ENCODE measurements at places on chromosomes 2 and 18. TPM values are rescaled to one million over a fixed set of nuclear protein-coding genes. Genes with fewer than 3 reads are reported as not detected.

DNA sequence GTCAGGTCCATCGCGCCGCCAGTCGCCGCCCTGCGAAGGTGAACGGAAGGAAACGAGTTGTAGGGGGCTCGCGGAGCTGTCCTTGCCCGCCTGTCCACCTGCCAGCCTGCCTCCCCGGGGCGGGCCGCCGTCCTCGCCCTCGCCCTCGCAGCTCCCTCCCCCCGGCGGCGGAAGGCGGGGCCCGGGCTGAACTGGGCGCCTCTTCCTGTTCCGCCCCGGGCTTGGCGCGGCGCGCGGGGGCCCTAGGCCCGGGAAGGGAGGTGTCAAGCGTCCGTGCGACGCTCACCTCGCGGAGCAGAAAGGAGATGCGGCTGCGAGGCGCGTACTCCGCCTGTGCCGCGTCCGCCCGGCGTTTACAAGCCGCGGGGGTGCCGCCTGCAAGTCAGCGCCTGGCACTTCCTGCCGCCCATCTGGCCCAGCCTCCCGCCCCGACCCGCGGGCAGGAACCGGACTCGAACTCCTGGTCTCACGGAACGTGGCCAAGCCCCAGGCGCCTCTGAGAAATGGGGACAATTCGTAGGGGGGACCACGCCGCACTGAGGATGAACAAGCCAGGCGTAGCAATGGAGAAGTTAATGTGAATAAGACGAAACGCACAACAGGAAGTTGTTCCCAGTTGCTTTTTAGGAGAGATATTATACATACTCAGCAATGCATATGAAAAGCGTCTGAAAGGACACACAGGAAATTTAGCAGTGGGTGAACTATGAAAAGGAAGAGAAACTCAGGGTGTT, at the start of gene CNPPD1:
TSS of gene CNPPD1 (minus strand) at position 108 of the 734 bp plus-strand sequence. CDS start at position 11, 97 bp downstream.
- peak; percentile 83 for DNase-seq

DNA sequence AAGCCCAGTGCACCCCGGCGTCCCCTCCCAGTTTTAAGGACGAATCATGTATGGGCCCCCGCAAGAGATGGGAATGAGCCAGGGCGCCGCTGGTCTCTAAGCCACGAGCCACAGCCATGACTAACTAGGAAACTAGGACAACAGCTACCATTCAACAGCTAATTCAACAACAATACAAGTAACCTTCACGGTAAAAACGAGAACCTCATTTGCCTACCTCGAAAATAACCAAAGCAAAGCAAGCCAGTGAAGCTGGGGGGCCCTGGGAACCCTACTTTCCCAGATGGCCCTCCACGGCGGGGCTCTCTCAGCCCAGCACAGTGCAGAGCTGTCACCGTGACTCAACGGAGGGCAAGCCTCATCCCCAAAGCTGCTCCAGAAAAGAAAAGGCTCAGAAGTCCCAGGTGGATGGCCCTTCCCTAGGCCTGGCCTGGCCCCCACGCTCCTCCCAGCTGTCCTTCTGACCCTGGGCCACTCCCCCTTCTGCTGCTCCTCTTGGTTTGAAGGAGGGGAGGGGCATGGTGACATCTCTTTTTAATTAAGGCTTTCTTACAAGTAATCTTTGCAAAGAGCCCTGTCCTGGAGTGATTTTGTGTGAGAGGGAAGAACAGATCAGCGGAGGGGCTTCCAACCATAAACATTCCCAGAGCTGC, 126.3 kb downstream of the HDAC4 start:
- DNase-seq: no peak

DNA sequence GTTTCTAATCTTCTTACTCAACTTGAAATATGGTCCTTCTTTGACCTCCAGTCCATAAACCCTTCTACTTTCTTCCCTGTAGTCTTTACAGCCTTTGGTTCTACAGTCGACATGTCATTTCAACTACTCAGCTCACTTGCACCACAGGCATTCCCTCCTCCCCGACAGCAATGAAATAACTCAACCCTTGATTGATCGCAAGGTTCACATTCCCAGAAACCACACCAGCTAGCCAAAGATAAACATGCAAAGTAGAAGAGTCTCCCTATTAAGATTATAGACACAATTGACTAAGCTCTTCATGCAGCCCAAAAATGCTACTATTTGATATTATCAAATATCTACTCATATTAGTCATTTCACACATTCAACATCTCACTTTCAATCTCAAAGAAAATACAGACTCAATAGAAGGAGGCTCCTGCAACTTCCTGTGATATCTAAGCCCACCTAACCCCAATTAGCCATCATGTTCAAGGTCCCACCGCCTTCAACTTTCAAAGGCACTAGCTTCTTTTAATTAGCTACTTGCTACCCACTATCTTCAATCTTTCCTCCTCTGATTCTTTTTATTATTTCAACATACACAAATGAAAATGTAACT, 50.8 kb downstream of the RTTN start:
- DNase-seq: no peak

GRCh38 chr2:180385601-180386201, 378.6 kb upstream of the CWC22 start:
- peak; percentile 48 for DNase-seq

Gene MDH1B
- total RNA-seq: not detected

- no peak for DNase-seq
Observed at GRCh38 chr2:79971807-79972206, 332.7 kb downstream of the LRRTM1 start.

Gene NOL4
- not detected for total RNA-seq

Gene CFAP53
- 0.18 TPM for total RNA-seq

GRCh38 chr2:159797543-159798375, at the start of gene CD302:
TSS of gene CD302 (minus strand) at chr2:159798208. CDS start at chr2:159798198, 10 bp downstream.
- DNase-seq: peak; percentile 75

Gene RETSAT
- total RNA-seq: 59.1 TPM

DNA sequence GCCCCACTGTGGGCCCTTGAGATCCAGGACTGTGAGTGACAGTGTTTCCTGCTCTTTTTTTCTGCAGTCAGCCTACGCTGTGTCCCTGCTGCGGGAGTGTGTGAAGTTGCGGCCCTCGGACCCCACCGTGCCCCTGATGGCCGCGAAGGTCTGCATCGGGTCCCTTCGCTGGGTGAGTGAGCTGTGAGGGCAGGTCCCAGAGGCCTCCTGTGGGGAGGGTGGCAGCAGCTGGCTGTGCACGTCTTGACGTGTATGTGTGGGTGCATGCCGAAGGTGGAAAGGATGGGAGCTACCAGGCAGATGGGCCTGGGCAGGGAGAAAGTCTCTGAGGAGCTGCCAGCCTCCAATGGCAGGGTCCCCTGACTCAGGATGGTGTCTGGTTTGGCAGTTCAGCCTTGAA, 95.7 kb upstream of the MCFD2 start:
- DNase-seq: no peak

DNA sequence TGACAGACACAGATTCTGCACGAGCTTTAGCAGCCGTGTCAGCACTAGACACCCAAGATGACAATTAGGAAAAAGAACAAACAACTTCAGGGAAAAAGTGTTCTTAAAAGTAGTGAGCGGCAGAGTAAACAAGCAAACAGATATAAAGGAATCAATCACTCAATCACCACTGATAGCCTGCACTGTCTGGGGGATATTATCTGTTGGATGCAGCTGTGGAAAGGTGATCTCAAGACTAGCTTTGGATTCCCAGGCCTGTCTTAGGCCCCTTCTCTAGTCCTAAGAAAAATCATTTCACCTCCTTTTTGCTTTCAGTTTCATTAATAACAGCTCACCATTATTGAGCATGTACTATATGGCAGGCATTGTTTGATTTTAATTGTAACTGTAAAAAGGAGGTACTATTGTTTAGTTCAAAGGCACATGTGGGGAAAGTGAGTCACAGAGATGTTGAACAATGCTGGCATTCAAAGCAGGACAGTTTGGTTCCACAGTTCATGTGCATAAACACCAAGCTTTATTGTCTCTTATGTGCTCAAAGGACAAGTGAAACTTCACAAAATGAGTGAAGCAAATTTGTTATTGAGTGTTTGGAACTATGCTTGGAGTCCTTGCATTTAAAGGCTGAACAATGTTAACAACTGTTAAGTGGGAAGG, 147.3 kb upstream of the TCF4 start:
- peak; percentile 51 for DNase-seq

Gene CHRND
- not detected for total RNA-seq

GRCh38 chr2:107529146-107529545, 297.5 kb upstream of the RGPD4 start:
- DNase-seq: no peak

Gene ERBB4
- total RNA-seq: 0.74 TPM

Gene SOWAHC
- 3.6 TPM for total RNA-seq

Gene UGT1A5
- not detected for total RNA-seq

GRCh38 chr2:162114271-162114670, 37.8 kb downstream of the GCG start:
- peak; percentile 94 for DNase-seq

Gene RIT2
- total RNA-seq: not detected

- no peak for DNase-seq
Observed at GRCh38 chr2:235535423-235536130, 41.7 kb downstream of the AGAP1 start.

GRCh38 chr2:48873666-48874065, 118.1 kb upstream of the LHCGR start:
- DNase-seq: no peak

Gene ZC3H6
- 3.0 TPM for total RNA-seq
